Brain (organoid and tissue), 16 donors: ENCODE measurements at places on chromosomes 3 and 15. TPM values are rescaled to one million over a fixed set of nuclear protein-coding genes. Genes with fewer than 3 reads are reported as not detected.

- peak; percentile 74 for DNase-seq
Measured at GRCh38 chr15:58475573-58476524, 44.1 kb downstream of the LIPC start.

DNA sequence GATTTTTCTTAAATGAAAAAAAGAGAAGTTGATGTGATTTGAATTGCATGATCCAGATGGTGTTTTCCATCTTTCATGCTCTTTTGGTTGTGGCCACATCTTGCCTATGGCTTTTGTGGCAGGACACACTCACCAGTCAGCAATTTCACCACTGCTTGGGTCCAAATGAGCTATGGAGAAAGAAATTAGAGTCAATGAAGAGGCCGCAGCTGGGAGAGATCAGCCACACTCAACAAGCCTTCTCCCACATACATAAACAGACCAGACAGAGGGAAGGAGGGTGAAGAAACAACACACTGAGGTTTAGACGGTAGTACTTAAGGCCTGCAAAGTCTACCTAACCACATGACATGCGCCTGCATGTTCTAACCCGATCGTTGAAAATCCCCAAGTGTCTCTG, 110.7 kb upstream of the CDIN1 start:
- DNase-seq: peak; percentile 44

DNA sequence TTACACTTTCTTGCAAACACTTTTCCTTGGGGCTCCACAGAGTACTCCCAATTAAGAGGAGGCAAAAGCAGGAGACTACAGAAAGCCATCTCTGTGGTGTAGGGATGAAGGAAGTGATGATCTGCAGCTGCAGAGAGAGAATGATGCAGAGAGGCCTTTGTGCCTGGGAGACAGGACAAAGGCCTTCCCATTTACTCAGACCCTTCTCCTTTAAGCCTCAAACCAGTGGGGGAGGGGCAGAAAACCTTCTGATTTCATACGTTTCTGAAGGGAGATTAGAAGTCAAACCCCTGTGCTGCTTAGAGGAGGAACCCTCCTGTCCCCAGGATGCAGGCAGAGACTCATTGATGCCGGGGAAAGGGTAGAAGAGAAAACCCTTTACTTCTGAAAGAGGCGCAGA, 130.8 kb downstream of the NEO1 start:
- DNase-seq: no peak

DNA sequence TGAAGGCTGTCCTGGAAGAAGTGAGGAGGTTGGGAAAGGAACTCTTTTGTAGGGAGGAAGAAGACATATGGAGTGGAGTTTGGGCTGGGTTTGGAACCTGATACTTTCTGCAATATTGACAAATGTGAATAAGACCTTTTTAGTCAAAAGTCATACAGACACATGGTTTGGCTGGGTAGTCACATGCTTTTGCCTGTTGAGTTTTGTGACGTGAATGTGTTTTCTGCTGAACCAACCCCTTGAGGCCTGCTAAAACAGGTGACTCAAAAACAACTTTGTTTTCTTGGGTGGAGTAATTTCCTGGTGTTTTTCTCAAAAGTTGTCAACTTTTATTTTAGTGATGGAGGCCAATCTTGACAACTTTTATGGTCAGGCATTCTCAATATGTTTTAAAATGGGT, 39.4 kb upstream of the CCR4 start:
- no peak for DNase-seq

GRCh38 chr3:175127075-175127662, 268.0 kb downstream of the NAALADL2 start:
- DNase-seq: no peak

DNA sequence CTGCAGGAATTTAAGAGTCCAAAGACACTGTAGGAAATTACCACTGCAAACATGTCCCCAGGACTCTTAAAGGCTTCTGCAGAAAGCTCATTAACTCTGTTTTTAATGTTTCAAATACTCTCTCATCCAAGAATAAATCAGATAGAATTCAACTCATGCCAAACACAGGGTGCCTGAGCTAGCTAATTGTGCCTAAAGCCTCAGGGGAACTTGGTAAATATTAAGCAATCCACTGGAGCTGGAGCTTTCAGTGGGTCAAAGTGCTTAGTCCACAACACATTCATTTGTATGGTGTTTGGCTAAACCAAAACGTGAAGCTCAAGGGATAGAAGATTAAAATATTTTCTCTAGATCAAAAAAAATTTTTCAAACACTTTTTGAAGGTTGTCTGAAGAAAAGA, 131.4 kb downstream of the THRB start:
- no peak for DNase-seq

- DNase-seq: no peak
Measured at GRCh38 chr15:69718436-69718835, 265.8 kb downstream of the RPLP1 start.

DNA sequence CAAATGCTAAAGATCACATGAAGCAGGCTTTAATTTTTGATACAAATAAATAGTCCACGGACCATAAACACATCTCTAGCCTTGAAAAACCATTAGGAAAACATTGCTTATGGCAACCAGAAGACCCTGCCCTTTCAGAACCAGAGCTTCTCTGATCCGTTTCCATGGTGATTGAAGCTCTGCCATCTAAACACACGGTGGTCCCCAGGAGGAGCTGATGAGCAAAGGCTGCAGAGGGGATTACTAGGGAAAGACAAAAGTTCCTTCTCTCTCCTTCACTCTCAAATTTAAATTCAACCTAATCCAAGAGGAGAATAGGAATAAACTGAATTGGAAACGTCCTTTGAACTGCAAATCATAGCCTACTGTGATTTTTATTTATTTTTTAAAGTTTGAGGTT, 122.0 kb upstream of the ATP10A start:
- DNase-seq: peak; percentile 89

DNA sequence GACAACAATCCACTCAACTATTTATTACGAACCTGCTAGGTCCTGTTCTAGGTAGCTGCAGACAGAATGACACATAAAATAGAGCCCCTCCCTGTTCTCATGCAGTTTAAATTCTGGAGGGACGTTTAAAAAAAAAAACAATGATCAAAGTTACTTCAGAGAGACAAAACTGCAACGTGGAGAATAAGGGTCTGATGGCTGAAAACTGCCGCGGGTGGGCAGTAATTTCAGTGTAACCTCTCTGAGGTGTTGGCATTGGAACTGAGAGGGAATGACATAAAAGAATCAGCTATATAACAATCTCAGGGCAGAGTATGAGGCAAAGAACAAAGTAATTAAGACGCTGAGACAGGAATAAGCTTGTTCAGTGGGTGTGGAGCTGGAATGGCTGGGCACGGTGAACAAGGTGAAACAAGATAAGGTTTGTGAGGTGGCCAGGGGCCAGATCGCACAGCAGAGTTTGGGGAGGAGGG, 19.5 kb downstream of the TBL1XR1 start:
- no peak for DNase-seq

- DNase-seq: no peak
Measured at GRCh38 chr3:137972396-137972795, 37.6 kb upstream of the CLDN18 start.

DNA sequence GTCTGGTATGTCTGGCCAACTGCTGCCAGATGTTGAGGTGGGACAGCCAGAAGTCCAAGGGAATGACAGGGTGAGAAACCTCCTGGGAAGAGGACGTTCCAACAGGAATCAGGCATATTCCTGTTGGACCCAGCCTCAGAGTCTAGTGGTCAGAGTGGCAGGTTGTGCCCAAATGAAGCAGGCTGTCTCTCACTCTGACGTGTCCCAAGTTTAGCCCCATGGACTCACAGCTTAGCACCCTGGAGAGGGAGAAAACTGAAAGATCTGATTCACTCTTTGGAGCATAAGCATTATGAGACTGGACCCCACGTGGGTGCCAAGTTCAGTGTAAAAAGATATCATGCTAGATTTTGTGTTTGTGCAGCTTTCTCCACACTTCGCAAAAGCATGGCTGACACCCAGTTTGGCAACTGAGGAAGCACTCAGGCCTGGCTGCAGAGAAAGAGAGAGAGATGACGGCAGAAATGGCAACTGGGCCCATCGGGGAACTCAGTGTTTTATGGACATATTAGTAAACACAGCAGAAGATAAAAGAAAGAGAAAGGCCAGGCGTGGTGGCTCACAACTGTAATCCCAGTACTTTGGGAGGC, 88.2 kb upstream of the LMCD1 start:
- DNase-seq: no peak

GRCh38 chr3:26624209-26624765, 1.7 kb downstream of the LRRC3B start:
- DNase-seq: peak; percentile 60

- no peak for DNase-seq
Measured at GRCh38 chr3:120438216-120438615, 12.6 kb downstream of the FSTL1 start.

DNA sequence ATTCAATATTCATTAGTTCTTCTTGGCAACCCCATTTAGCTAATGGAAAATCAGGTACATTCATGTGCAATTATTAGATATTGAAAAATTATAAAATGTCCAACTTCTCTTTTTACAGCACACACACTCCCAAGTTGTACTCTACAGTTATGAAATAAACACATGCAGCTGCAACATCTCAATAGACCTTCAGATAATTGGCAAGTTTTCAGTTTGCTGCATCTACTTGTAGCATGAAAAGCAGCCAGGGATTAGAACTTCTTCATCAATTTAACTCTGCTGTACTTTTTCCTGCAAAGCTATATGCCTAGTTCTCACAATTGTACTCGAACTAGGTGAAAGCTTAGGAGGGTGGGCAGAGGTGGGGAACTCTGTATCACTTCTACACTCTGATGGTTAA, 46.6 kb upstream of the FHIT start:
- DNase-seq: peak; percentile 6

- DNase-seq: no peak
Measured at GRCh38 chr3:124903896-124904834, 17.0 kb upstream of the ITGB5 start.

- DNase-seq: no peak
Measured at GRCh38 chr3:188212308-188212969, 58.5 kb downstream of the LPP start.

GRCh38 chr3:100354850-100355249, 20.3 kb downstream of the NIT2 start:
- DNase-seq: no peak

GRCh38 chr3:10983219-10983916, 9.2 kb upstream of the SLC6A1 start:
- DNase-seq: peak; percentile 49

DNA sequence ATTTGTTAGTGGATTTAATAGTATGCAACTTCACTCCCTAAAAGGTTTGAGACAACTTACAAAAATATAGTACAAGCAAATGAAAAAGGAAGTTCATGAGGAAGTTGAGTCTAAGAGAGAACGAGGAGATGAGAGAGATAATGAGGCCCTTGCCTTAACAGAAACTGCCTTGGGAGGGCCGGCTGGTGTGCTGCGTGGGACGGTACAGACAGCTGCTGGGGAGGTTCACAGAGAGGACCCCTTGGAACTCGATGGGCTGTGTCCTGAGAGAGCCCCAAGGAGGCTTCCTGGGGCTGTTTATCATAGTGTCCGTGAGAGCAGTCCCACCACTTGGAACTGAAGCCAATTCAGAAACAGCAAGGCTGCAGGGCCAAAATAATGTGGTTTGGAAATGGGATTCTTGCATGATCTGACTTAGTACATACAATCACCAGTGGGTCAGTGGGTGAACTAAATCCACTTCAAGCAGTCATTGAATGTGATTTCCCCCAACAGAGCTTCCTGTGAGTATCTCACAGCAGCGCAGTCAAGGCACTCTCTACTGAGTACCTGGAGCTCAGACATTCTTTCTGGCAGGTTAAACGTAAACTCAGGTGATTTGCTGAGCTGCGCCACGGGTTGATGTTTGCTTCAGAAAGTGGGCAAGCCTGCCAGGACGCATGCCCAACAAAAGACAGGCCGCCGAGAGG, 90.8 kb downstream of the CRTC3 start:
- no peak for DNase-seq

GRCh38 chr15:94125698-94126097, 105.7 kb upstream of the MCTP2 start:
- DNase-seq: no peak

DNA sequence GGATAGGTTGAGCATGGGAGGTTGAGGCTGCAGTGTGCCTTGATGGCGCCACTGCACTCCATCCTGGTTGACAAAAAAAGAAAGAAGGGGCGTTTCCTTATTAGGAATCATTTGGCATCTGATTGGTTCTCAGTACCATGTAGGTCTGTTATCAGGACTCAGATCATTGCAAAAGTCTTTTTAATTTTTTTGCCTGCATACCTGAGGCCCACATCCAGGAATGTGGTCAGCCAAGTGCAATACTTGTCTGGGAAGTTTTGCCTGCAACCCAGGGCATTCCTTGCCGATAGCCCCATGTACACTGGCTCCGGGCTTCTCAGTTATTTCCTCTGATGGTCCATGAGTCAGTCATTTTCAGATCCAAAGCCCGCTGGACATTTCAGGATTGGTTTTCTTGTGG, 50.1 kb upstream of the CRTC3 start:
- no peak for DNase-seq

GRCh38 chr3:6125520-6125919, 735.4 kb upstream of the GRM7 start:
- DNase-seq: no peak

DNA sequence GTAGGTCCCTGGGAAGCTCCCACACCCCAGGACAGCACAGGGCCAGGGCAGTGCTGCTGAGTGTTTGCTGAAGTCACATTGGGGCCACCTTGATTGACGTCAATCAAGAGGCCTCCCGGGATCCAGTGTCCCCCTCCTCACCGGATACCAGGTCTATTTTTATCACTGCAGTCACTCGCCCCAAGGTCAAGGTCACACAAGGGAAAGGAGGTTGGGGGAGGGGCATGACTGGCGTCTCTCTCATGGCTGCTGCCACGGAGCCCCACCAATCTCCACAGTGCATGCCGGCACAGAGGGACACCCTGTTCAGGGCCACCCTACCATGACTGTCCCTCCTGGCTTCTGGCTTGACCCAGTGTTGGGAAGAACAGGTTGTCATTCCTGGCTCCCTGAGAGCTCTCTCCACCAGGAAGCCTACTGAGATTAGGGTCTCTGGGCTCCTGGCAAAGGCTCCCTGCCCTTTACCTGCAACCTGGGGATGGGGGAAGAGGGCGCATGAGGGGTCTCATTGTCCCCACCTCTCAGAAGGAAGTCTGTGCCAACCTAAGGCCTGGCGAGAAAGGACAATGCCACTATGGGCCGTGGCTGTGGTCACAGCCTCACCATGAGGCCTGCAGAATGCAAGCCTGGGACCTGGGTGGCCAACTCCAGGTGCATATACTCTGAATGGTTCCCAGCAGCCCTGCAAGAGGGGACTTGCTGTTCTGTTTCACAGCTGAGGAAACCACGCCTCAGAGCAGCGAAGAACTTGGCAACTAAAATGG, 1.5 kb downstream of the MYL3 start:
- DNase-seq: no peak

- no peak for DNase-seq
Measured at GRCh38 chr3:181613813-181614212, 97.9 kb upstream of the SOX2 start.

The CCDC9B gene
- polyA plus RNA-seq: 1.2 TPM

The THAP10 gene
- 5.5 TPM for polyA plus RNA-seq

The FBXO40 gene
- polyA plus RNA-seq: 0.17 TPM
